ENCODE measurements at places on chromosomes 6 and 20.

GRCh38 chr6:3578981-3579380 lies 122.1 kb upstream of the SLC22A23 start:
- no peak for DNase-seq

DNA sequence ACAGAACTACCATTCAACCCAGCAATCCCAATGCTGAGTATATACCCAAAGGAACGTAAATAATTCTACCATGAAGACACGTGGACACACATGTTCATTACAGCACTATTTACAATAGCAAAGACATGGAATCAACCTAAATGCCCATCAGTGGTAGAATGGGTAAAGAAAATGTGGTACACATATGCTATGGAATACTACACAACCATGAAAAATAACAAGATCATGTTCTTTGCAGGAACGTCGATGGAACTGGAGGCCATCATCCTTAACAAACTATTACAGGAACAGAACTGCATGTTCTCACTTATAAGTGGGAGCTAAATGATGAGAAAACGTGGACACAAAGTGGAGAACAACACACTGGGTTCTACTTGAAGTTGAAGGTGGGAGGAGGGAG lies 22.4 kb upstream of the ELOVL4 start:
- no peak for DNase-seq

- no peak for DNase-seq
Measured at GRCh38 chr20:25061821-25062530, 4.0 kb upstream of the ACSS1 start.

- DNase-seq = no peak
Measured at GRCh38 chr6:10256113-10256690, 158.7 kb downstream of the TFAP2A start.

- DNase-seq = no peak
Measured at GRCh38 chr6:87382861-87383260, 24.9 kb upstream of the CFAP206 start.
